Stimulated activated naive CD8-positive, alpha-beta T cell treated with anti-CD3 and anti-CD28 coated beads, Interleukin-15, amount 100 ng/mL, for 72 hours (primary cell): ENCODE measurements at places on chromosomes 16 and 17.

GRCh38 chr16:65066651-65067050, 55.2 kb downstream of the CDH11 start:
- DNase-seq: no peak

- DNase-seq: no peak
Observed at GRCh38 chr17:28863953-28864352, 9.1 kb downstream of the ERAL1 start.

GRCh38 chr17:13003454-13003851, 14.4 kb downstream of the ELAC2 start:
- DNase-seq: no peak

DNA sequence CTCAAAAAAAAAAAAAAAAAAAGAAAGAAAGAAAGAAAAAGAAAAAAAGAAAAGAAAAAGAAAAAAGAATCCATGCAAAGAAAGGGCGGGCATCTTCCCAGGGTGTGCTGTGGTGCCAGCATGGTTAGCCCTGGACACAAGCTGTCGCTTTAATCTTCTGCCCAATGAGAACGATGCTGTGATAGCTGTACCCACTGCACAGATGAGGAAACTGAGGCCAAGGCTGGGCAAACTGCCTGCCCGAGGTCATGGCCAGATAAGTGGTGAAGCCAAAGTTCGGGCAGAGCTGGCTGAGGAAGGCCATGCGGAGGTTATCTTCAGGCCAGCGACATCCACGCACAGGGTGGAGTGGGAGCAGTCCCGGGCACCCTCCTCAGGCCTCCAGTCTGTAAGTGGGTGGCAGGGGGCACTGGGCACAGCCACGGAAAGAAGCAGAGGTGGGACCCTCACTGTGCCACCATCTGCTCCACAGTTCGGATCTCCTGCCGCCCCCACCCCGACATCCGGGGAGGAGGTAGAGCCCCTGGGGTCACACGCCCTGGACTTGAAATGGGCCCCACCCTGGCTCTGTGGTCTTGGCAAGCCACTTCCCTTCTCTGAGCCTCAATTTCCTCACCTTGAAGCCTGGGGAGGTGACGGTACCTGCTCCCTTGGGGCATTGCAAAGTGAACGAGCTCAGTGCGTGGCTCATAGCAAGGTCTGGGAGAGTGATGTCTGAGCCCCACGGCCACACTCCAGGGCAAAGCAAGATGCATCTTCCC, 6.5 kb downstream of the FBXL16 start:
- no peak for DNase-seq

DNA sequence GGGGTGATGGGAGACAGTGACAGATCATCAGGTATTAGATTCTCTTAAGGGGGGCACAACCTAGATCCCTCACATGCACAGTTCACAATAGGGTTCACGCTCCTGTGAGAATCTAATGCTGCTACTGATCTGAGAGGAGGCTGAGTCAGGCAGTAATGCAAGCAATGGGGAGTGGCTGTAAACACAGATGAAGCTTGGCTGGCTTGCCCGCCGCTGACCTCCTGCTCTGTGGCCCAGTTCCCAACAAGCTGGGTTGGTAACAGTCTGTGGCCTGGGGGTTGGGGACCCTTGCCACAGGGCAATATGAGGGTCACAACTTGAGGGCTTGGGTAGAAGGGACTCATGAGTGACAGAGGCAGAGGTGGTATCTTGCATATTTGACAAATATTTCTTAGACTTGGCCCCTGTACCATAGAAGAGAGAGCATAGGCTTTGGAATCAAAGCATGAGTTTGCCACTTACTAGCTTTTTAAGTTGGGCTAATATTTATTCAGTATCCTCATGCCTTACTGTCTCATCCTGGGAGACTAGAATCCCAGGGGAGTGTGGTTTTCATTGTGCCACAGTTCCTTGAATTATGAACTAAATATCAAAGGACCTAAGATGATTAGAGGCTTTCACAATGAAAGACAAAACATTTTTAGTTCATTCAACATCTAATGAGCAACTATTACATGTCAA, 133.4 kb downstream of the SPACA3 start:
- DNase-seq: no peak

GRCh38 chr17:75457047-75457654, 716 bp downstream of the TMEM94 start:
- DNase-seq: no peak

GRCh38 chr17:56358651-56359050, 205.4 kb downstream of the ANKFN1 start:
- DNase-seq: no peak

GRCh38 chr16:88102597-88102996, 151.4 kb downstream of the BANP start:
- no peak for DNase-seq

GRCh38 chr17:77189148-77189547, 48.4 kb downstream of the SEC14L1 start:
- peak; percentile 50 for DNase-seq

DNA sequence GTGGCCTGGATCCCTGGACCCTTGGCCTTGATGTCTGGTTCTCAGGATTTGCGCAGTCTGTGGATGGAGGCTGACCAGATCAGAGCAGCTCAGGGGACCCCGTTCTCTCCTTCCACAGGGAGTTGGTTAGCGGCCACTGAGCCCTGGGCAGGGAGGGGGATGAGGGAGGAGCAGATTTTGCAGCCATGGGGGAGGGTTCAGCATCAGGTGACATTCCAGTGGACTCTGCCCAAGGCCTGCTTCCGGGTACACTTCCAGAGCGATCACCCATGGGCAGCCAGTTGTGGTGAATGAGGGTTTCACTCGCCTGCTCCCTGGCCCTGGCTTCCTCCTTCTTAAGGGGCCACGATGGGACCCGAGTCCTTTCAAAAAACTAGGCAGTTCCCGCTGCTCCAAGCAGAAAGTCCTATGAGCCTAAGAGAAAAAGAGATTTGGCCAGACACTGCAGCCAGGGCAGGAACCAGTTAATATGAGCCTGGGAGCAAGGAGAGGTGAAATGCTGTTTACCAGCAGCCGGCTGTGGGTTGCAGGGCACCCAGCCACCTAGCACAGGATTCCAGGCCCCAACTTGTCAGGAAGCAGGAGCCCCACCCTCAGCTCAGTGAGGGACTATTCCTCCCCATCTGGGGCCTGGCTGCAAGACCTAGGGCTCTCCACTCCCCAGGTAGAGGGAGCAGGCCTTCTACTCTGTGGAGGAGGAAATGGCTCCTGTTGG, 4.7 kb upstream of the GPRC5C start:
- DNase-seq: no peak

GRCh38 chr16:23948949-23949411, 113.2 kb downstream of the PRKCB start:
- DNase-seq: peak; percentile 67

DNA sequence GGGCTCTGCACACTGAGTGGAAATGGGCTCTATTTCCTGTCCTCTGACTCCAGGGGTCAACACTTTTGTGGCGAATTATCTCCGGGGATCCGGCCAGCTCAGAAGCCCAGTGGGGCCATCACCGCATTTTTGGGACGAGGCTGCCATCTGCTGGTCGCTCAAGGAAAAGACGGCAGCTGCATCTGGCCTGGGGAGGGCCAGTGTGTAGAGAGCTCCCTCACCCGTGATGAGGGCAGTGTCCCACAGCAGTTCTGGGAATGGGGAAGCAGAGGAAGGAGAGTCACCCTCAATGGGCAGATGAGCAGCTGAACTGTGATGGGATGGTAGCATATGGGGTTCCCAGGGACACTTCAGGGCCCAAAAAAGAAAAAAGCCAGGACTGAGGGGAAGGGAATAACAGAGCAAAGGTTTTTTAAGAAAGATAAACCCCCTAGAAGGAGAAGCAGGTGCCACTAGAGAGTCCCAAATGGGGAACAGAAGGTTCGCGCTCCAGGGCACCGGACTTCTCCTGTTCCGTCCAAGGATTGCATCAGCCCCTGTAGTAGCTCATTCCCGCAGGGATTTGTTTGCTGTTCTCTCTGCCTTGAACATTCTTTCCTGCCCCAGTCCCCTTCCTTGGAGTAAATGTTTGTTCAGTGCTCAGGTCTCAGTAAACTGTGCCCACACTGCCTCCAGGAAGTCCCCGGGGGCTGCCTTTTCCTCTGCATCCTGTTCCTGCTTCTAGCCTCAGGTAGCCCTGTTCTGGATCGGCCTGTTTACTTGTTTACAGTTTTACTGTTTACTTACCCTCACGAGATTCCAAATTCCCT, 9.3 kb upstream of the ABCC12 start:
- DNase-seq: peak; percentile 72

- DNase-seq: no peak
Observed at GRCh38 chr16:73068541-73069401, 20.8 kb upstream of the ZFHX3 start.

GRCh38 chr17:11853321-11854151, 143.7 kb downstream of the ZNF18 start:
- DNase-seq: no peak

DNA sequence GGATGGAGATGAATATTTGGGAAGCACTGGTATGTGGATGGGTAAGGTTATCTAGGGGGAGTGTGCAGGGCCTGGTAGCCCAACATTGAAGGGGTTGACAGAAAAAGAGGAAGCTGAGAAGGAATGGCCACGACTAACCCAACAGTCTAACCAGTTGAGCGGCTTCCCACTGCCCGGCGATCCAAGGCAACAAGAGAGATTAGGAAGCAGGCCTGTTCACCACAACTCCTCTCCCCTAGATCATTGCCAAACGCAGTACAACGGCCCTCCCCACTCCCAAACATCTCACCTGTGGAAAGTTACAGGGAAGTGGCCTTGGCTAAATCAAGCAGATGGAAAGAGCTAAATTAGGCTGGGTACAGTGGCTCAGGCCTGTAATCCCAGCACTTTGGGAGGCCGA, 11.2 kb upstream of the RANGRF start:
- DNase-seq: no peak

GRCh38 chr17:4842376-4842775, 9.2 kb downstream of the MINK1 start:
- DNase-seq: no peak

GRCh38 chr17:58249270-58250133, 11.1 kb downstream of the LPO start:
- DNase-seq: peak; percentile 76

DNA sequence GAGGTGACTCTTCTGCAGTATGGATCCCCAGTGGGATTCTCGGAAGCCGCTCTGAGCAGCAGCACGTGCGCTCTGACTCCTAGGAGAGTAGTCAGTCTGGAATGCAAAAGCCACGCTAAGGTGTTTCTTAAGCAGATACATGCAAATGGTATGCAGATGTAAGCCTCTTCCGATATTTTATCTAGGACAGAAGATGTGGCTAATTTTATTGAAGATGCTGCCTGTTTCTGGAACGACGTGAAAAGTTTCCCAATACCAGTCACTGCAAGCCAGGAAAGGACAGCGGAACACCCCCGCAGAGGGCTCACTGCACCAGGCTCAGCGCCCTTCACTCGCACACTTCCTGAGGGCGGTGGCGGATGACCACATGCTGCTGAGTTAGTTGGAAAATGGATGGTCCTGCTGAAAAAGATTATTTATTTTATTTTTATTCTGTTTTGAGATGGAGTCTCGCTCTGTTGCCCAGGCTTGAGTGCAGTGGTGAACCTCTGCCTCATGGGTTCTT, 10.1 kb downstream of the FADS6 start:
- no peak for DNase-seq

- no peak for DNase-seq
Observed at GRCh38 chr16:11909653-11910545, 5.9 kb downstream of the GSPT1 start.

GRCh38 chr17:8068736-8069586, 18.6 kb downstream of the ALOX12B start:
- no peak for DNase-seq

- DNase-seq: no peak
Observed at GRCh38 chr16:65991149-65991701, 375.3 kb upstream of the CDH5 start.

GRCh38 chr16:72050769-72051464, 3.4 kb upstream of the HP start:
- no peak for DNase-seq

- DNase-seq: no peak
Observed at GRCh38 chr17:65956814-65957213, 235.1 kb downstream of the CEP112 start.

DNA sequence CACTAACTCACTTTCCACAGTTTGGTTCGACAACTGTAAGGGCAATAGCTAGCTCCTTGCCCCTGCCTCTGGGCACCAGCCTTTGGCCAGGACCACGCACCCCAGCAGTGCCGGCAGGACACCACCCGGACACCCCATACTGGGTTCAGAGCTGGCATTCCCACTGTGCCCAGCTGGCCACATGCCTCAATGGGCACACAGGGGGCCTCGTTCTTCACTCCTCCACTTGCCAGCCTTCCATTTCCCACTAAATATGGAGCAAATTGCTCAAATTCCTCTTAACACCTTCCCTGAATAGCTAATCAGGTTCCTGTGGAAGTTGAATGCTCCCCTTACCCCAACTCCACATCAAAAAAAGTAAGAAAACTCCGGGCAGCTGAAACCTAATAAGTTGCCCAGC, 52.5 kb downstream of the PIPOX start:
- no peak for DNase-seq

DNA sequence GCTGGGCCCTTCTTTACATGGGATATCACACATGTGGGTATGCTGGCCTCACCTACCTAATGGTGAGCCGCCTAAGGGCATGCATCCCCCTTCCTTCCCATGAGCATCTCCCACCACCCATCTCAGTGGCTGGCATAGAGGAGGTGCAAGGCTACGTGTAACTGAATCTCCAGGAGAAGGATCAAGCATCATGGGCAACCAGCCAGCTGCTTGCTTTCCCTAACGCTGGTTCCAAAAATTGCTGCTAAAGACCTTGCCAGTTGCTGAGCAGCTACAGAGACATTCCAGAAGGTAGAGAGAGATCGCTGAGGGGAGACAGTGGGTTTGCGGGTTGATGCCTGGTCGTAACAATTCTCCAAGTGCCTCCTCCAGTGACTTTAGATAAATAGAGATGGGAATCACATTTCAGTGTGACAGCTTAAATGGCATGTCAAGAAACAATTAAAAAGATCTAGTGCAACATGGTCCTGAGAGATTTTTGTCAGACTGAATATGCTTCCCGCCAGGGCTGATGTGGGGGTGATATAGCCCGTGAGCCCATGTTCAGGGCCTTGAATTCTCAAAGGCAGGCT, 378.4 kb upstream of the CDH5 start:
- DNase-seq: no peak

DNA sequence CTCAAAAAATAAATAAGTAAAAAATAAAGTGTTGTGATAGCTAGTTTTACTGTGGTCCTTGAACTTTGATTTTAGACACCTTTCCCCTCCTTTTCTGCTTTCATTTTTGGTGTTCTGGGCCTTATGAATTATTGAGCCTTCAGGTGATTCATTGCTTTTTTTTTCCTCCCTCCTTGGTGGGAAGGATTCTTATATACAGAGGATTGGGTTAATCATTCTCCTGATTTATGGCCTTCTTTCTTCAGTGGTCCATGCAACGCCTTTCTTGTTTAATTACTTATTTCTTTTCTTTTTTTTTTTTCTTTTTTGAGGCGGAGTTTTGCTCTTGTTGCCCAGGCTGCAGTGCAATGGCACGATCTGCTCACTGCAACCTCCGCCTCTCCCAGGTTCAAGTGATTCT, 8.0 kb upstream of the MYL4 start:
- DNase-seq: no peak

- no peak for DNase-seq
Observed at GRCh38 chr16:10868596-10869469, 8.2 kb upstream of the CIITA start.

GRCh38 chr16:59826767-59827166, 1092.7 kb upstream of the GOT2 start:
- no peak for DNase-seq

- no peak for DNase-seq
Observed at GRCh38 chr16:26987597-26988010, 79.1 kb upstream of the C16orf82 start.
